PC-3 (cell line): ENCODE measurements at places on chromosomes 1 and 21. TPM values are rescaled to one million over a fixed set of nuclear protein-coding genes. Genes with fewer than 3 reads are reported as not detected.

CRP gene
- total RNA-seq, result not detected in 2 replicates

GRCh38 chr21:18030248-18030647, 211.1 kb upstream of the C21orf91 start:
- peak; percentile 10 for DNase-seq

OR6F1 gene
- not detected in 2 replicates for total RNA-seq

FNBP1L gene
- 27.6 and 28.3 TPM in 2 replicates for total RNA-seq

DNA sequence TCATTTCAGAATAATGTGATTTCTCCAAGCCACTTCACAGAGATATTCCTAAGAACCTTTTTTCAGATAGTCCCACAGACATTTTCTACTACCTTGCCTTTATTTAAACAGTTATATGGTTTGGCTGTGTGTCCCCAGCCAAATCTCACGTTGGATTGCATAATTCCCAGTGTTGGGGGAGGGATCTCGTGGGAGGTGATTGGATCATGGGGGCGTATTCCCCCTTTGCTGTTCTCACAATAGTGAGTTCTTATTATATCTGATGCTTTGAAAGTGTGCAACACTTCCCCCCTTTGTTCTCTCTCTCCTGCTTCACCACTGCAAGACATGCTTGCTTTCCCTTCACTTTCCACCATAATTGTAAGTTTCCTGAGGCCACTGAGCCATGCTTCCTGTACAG, 93.6 kb upstream of the ZNF678 start:
- no peak for DNase-seq
